ENCODE measurements at places on chromosomes 13 and 19. TPM values are rescaled to one million over a fixed set of nuclear protein-coding genes. Genes with fewer than 3 reads are reported as not detected.

- no peak for DNase-seq
Observed at GRCh38 chr19:54541712-54542111, 31.9 kb upstream of the LILRA2 start.

Gene LGALS4
- total RNA-seq = not detected

DNA sequence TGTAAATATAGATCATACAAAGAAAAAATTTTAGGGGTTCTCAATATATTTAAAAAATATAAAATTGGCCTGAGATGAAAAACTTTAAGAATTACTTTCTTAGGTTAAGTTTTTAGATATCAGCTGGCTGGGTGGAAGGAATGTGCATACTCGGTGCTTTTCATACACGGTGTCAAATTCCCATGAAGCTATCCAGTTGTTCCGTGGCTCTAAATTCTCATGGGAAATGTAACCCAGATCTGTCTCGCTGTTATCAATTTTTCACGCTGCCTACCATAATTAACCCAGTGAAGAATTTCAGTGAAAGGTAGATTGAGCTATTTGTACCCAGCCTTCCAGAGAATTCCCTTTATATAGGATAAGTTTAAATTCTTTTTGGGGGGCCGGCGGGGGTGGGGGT lies 11.6 kb upstream of the ZNF835 start:
- DNase-seq = no peak

DNA sequence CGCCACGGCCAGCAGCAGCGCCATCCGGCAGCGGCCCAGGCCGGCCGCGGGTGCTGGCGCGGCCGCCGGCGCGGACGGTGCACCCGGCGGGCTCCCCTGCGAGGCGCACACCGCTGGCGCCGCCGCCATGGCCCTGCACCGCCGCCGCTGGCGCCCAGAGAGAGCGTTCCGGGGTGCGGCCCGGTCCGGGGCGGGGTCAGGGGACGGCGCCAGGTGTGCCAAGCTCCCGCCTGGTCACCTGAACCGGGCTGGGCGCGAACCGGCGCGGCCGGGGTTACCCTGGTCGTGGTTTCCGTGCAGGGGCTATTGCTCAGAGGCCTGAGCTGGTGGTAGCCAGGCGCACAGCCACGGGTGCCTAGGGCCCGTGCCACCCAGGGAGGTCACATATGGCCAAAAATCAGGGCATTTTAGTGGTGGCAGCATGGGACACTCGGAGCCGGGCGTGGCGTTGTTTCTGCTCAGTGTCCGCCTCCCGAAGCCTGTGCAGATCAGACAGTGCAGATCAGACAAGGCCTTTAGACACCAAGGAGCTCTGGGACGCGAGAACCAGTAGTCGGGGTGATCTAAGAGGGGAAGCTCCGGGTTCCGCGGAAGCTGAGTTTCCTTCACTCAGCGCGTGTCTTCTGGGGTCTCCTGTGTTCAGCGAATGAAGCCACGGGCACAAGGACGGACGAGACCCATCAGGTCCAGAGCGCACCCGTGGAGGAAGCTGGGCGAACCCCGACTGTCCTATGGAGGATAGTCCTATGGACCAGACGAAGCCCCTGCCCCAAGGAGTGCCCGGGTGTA lies at the start of gene TMEM238:
Gene TMEM238, minus strand, starts transcription at position 162 of the 789 bp plus-strand sequence. Its CDS starts 33 bp downstream, at position 129.
- no peak for DNase-seq

Gene SYDE1
- 4.4 TPM for total RNA-seq

DNA sequence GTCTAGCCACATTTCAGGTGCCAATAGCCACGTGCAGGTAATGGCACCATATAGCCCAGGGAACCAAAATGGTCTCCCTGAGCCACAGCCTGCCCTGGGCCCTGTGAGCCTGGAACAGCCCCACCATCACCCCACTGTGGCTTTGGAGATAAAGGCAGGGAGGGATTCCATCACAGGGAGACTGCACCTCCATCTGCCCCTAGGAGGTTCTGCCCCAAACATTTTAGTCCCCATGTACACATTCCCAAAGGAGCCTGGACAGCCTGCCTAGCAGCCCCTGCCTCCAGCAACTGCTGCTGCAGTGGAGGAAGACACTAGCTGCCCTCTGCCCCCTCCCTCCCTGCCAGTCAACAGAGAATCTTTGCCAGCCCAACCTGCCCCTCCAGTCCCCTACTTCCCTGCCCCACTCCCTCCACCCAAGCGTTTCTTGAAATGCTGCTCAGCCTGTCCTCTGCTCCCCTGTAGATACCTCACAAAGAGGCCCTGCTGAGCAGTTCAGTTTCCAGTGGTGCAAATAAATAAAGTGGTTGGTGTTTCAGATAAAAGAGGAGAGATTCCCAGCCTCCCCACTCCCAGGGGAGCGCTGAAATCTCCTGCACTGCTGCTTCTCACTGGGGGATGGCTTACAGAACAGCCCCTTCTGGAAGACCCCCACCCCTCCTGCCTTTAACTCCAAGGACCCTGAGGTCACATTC lies 921.8 kb downstream of the UQCRFS1 start:
- DNase-seq = no peak

- no peak for DNase-seq
Observed at GRCh38 chr19:9969688-9969975, 33.3 kb upstream of the OLFM2 start.

GRCh38 chr13:79663435-79663834 lies 182.5 kb downstream of the NDFIP2 start:
- DNase-seq = no peak

GRCh38 chr19:1206864-1207450 lies 1.4 kb downstream of the STK11 start:
- DNase-seq = no peak

- DNase-seq = no peak
Observed at GRCh38 chr13:31927219-31927653, 104.3 kb upstream of the FRY start.

DNA sequence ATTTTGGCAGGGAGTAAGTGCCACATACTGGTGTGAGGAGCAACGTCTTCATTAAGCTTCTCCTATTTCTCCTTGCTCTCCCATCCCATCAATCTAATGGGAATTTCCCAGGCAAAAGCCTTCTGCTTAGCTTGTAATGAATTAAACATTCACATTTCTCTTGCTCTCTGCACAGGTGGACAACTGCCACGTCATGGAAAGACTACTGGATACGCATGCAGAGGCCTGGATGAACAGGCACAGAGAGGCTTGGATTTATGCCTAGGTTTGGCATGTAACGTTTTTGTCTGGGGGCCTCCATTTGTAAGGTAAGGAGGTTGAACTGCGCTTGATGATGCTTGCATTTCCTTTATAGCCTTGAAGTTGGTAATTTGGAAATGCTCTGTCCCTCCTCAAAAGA lies 374.8 kb downstream of the KLF12 start:
- no peak for DNase-seq

Gene BRSK1
- total RNA-seq = 0.73 TPM

DNA sequence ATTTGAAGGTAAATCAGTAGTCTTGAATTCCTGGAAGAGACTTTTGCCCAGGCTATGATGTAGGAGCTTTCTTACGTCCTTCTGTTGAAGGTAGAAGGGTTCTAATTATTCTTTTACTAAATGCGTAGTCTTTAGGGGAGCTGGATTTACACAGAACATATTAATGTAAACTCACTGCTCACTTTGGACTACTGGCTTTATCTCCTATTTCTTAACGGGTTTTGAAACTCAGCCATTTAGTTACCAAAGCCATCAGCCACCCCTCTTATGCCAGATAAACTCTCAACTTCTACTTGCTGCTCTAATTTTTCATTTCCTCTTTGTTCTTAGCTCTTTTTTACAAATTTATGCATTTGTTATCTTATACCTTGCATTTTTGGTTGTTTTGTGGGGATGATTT lies 81.5 kb downstream of the FNDC3A start:
- DNase-seq = no peak

Gene SPACA4
- total RNA-seq = 1.4 TPM

Gene ANKRD24
- 0.19 TPM for total RNA-seq

GRCh38 chr13:25738342-25739196 lies 313.2 kb downstream of the SHISA2 start:
- DNase-seq = no peak

GRCh38 chr13:52949742-52950141 lies 78.9 kb upstream of the OLFM4 start:
- no peak for DNase-seq

Gene ZNF560
- total RNA-seq = not detected

- no peak for DNase-seq
Observed at GRCh38 chr19:7999376-7999775, 6.1 kb downstream of the ELAVL1 start.

- no peak for DNase-seq
Observed at GRCh38 chr13:20977394-20977793, 74.8 kb upstream of the XPO4 start.

DNA sequence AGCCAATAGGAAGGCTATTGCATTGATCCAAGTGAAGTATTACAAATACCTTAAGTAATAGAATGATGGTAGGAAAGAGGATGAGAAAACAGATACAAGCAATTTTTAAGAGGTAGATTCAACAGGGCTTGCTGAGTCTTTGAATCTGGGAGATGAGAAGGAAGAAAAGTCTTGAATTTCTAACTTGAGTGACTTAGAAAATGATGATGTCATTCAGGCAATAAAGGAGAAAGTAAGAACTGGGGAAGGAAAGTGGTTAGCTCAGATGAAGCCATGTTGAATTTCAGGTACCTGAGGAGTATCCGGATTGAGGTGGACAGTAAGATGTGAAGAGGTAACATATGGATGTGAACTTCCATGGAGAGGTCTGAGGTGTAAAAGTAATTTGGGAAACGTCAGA lies 15.5 kb upstream of the FRY start:
- DNase-seq = no peak

Gene CNMD
- not detected for total RNA-seq

- DNase-seq = no peak
Observed at GRCh38 chr19:5103061-5103701, 134.3 kb downstream of the KDM4B start.

- no peak for DNase-seq
Observed at GRCh38 chr13:93624311-93624777, 397.7 kb downstream of the GPC6 start.

DNA sequence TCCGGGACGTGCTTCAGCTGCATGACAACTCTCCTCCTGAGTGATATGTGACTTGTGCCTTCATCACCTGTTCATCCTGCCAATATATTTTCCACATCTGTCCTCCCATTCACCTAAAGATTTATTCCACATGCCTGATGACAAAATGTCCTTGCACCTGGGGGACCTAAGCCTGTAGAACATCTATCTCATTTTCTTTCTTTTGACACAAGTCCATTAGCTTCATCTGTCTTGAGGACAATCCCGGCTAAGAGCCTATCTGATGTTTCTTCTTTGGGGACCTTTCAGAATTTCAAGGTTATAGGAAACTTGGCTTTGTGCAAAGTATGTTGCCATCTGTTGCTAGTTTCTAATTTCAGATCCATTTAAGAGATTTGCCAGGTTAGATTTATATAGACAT lies 41.1 kb downstream of the ITGBL1 start:
- no peak for DNase-seq

Gene MBD3
- total RNA-seq = 85.6 TPM

DNA sequence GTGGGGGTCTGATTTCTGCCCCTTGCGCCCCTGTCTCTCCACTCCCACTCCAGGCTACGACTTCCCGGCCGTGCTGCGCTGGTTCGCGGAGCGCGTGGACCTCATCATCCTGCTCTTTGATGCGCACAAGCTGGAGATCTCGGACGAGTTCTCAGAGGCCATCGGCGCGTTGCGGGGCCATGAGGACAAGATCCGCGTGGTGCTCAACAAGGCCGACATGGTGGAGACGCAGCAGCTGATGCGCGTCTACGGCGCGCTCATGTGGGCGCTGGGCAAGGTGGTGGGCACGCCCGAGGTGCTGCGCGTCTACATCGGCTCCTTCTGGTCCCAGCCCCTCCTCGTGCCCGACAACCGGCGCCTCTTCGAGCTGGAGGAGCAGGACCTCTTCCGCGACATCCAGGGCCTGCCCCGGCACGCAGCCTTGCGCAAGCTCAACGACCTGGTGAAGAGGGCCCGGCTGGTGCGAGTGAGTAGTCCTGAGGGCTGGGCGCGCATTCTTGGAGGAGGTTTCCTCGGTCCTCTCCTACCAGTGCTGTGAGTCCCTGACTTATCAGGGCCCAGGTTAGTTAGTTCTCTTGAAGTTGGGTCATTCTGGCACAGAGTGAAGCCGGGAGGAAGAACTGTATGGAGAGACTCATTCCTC lies 12.7 kb downstream of the EHD2 start:
- DNase-seq = no peak

DNA sequence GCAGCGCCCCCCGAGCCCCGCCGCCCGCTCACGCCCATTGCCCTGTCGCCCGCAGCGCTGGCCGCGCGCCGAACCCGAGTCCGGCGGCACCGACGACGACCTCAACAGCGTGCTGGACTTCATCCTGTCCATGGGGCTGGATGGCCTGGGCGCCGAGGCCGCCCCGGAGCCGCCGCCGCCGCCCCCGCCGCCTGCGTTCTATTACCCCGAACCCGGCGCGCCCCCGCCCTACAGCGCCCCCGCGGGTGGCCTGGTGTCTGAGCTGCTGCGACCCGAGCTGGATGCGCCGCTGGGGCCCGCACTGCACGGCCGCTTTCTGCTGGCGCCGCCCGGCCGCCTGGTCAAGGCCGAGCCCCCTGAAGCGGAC lies 518 bp downstream of the KLF2 start:
- no peak for DNase-seq

- no peak for DNase-seq
Observed at GRCh38 chr19:11626252-11626651, 29.0 kb downstream of the ZNF627 start.

DNA sequence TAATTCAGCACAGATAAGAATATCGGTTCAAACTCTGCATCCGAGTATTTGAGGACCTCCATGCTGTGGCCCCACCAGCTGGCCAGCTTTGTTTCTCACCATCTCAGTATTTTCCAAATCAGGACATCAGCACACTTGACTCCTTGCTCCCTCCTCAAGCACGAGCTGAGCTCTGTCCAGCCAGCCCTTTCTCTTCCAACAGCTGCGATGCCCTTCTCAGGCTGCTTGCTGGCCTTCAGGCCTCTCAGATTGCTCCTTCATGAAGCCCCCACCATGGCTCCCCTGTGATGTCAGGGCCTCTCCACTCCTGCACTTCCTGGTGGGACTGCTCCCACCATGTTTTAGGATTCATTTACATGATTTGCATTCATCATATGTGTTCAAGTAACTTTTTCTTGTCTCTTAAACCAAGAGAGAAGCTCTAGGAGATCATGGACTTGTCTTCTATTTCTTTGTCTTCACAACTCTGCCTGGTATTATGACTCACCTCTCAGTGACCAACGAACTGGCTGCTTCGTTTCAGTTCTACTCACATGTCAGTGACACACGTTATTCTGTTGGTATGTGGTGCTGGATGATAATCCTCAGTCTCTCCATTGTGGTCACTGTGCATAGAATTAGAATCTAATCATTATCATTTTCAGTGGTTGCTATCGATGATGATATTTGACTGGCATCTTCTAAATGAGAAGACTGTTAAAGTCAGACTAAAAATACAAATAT lies 471.7 kb downstream of the EFNB2 start:
- no peak for DNase-seq
